ENCODE measurements at places on chromosomes 5 and 9.

- DNase-seq: peak; percentile 7
These were observed 225.7 kb downstream of the FSTL4 start for GRCh38 chr5:133386662-133387061.

GRCh38 chr9:129338724-129339430 is 160.8 kb upstream of the IER5L start:
- no peak for DNase-seq

DNA sequence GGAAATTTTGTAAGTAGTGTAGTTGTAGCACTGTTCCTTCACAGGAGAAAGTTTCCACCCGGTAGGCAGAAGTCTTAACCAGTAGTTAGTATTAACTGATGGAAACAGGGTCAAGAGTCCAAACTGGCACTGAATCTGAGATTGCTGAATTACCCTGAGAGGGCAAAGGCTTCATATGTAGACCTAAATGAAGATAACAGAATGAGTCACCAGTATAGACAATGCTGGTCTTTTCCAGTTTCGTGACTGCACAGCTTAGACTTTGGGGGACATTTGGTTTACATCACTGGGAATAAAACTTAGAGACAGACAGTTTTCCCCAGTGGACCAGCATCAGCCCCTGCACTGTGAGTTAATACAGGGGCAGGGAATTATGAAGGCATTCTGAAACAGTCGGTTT is 60.5 kb downstream of the PCSK5 start:
- no peak for DNase-seq

GRCh38 chr5:2256691-2257280 is 374.1 kb upstream of the IRX4 start:
- peak; percentile 12 for DNase-seq

GRCh38 chr5:154368041-154368800 is 77.6 kb upstream of the SAP30L start:
- no peak for DNase-seq

- peak; percentile 59 for DNase-seq
These were observed 3.1 kb downstream of the IER5L start for GRCh38 chr9:129174724-129175514.

DNA sequence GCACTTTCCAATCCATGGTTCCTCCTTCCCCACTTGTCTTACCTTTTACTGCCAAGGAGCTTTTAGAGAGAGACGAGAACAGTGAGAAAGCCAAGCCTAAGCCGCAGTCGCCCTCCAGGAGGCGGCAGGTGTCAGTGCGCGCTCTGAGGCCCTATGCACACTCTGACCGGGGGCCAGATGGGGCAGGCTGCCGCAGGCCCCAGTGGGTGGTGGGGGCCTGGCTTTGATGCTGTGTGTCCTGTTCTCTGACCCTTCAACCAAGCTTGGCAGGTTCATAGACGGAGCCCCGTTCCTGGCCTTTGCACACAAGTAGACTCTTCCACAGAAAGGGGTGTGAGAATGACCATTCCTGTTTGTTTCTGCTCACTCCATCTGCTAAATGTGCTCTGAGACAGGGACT is 77.3 kb downstream of the WNK2 start:
- peak; percentile 12 for DNase-seq

- DNase-seq: no peak
These were observed 418.8 kb downstream of the KIAA0825 start for GRCh38 chr5:94199566-94199965.

- no peak for DNase-seq
These were observed 776 bp downstream of the APBA1 start for GRCh38 chr9:69671311-69671878.

- no peak for DNase-seq
These were observed 241.5 kb upstream of the PIK3R1 start for GRCh38 chr5:67974054-67974453.

DNA sequence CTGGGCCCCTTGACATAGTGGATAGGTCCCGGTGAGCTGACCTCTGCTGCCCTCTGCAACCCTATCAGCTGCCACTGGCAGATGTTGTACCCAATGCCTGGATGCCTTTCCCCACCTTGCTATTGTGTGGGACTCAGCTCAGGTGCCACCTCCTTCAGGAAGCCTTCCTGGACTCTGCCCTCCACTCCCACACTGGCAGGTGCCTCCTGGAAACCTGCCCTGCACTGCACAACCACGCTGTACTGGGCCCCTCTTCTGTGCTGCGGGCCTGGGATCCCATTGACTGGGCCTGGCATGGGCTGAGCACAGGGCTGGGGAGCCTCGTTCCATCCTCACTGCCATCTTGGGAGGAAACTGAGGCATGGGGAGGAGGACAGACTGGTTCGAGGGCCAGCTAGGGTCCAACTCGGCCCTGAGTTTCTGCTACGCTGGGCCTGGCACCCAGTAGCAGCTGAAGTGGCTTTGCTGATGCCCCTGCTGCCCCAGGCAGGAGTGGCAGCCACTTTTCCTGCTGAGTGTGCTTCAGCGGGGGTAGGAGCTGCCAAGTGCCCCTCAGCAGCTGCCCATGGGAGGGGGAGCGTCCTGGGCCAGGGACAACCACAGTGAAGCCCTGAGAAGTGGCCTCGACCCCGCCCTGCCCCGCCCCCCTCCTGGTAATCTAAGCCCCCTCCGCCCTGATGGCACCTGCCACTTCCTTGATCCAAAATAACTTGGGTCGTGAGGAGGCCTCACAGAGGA is 1.3 kb downstream of the AK1 start:
- DNase-seq: no peak

DNA sequence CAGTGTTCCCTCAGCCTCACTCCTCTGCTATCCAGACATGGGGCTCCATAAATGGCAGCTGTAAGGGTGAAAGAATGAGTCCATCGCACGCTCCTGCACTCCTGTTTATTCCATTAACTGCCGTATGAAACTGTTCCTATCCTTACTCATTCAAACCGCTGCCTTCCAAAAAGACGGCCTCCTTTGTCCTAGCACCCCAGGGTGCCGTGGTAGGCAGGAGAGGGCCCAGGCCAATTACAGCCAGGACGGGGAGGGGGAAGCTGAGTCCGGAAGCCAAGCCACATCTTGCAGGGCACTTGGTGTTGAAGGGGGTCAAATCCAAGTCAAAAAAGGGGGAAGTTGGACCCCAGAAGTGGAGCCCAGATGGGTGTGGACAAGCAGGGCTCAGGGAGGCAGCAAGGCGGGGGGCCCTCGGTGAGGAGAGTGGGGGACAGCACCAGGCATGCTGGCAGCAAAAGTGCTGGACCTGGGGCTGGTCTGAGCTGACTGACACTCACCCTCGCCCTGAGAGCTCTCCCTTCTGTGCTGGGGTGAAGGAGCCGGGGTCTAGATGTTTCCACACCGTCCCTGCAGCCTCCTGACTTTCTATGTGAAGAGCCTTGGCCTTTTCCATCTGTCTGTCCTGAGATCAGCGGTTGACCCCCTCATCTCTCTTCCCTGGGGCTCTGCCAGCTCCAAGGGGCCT is 63.3 kb downstream of the COL23A1 start:
- no peak for DNase-seq

DNA sequence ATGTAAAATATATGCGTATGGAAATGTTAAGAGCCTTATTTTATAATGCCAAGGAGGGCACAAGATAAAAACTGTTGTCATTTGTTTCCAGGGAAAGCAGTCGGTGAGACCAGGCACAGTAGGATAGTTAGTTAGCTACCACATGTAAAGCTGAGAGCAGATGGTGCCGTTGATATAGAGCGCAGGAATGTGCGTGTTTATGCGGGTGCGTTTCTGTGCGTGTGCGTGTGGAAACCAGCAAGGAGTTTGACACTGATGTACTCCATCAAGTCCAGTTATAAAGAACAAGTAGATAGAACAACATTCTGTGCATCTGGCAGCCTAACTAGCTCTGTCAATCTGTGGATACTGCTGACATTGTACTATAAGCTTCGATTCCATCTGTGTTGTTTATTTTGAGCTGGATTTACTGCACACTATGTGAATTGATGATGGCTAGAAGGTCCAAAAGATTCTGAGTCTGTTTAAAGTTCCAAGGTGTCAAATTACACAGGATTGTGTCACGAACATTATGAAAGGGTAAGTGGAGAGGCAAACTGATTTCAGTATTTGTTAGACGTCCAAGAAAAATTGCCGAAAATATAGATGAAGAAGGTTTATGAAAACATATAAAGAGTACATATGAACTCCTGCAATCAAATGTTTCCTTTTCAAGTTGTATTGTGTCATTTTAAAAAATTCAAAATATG is 494.9 kb upstream of the MEF2C start:
- DNase-seq: no peak

GRCh38 chr5:24477958-24478357 is 166.8 kb downstream of the CDH10 start:
- no peak for DNase-seq

- no peak for DNase-seq
These were observed 26.7 kb downstream of the CYFIP2 start for GRCh38 chr5:157292599-157292998.

DNA sequence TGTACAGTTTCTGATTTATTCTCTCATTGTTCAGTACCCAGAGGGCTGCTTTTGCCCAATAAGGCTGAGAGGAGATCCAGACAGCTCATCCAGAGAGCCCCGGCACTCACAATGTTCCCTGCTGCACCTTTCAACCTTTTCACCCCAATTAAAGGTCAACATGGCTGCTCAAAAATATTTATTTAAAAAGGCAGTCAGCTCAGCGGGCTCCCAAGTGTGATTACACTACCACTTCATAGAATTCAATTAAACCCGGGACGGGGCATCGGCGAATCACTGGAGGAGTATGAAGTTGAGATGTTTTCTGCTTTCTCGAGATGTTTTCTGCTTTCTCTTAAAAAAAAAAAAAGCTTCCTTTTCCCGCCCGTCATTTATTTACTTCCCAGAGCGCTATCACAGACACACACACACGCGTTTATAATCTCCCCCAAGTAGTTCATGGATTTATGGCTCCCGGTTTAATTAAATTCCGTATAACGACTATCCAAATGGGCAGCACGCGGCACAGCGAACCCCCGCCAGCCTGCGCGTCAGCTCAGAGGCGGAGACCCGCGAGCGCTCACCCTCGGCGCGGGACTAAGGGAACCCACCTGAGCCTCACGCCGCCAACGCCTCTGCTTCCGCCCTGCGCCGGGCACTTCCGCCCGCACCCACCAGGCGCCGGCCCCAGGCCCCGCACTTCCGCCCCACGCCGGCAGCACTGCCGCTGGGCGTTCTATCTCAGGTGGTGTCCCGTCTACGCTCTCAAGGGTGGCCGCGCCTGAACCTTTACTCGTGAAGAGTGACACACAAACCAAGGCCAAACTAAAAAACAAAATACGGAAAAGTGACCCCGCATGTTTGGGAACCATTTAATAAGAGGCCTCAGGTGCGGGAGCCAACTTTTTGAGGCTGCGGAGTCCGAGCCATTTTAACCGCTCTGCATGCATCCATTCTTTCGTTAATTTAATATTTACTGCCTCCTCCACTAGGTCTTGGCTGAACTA is at the start of gene C5orf63:
Gene C5orf63 (minus strand): TSS at position 642 of the 986 bp plus-strand sequence. CDS start 14,507 bp downstream, outside the sequence.
- peak; percentile 76 for DNase-seq

- no peak for DNase-seq
These were observed 856 bp upstream of the ATOSB start for GRCh38 chr9:35116539-35116897.

DNA sequence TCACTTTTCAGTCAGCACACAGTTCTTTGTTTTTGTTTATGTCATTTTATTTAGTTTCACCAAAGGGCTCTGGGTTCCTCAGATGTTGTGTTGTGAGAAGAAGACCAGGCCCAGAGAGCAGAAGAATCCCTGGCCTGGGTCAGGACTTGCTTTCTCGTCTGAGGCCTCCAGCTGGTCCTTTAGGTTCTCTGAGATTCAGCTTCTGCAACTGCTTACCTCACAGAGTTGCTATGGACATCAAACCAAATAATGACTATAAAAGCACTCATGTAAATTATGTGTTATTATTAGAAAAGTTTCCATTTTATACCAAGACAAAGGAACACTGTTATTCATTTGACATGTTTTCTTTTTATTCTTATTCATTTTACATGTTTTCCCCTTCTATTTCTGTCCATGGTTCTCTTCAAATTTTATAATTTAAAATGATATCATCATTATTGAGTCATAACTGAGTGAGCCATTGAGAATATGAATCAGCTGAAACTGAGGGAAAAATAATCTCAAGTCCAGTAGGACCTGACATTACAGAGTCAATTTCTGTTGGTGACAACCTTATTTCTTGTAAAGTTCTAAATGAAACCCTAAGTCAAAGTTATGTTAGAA is 44.0 kb upstream of the GLRX start:
- DNase-seq: no peak

DNA sequence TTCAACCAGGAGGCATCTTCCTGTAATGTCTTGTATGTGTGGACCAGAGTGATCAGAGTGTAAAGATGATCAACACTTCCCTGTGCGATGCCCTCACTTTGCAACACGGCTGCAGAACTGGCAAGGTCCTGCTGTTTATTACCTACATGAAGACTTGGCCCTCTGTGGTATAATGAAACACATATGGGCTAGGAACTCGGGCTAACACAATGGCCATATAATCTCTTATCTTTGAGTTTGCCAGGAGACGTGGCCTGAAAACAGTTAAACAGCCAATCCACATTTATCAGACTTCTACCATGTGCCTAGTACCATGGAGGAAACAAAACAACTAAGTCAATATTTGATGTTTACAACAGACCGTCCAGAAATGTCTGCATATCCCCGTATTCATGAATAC is 145.5 kb downstream of the ZNF462 start:
- no peak for DNase-seq

GRCh38 chr5:152104211-152104610 is 179.6 kb upstream of the GLRA1 start:
- DNase-seq: no peak

GRCh38 chr9:22065431-22066200 is 56.5 kb upstream of the CDKN2B start:
- no peak for DNase-seq

Data from activated CD4-positive, alpha-beta memory T cell treated with anti-CD3 and anti-CD28 coated beads, Interleukin-2, amount 10 ng/mL, durations not matched to agents 7 days and 5 days (primary cell).